ENCODE measurements at places on chromosomes 4 and X.

- peak; percentile 4 for DNase-seq
Observed at GRCh38 chrX:104370089-104370488, 115.4 kb upstream of the ESX1 start.

DNA sequence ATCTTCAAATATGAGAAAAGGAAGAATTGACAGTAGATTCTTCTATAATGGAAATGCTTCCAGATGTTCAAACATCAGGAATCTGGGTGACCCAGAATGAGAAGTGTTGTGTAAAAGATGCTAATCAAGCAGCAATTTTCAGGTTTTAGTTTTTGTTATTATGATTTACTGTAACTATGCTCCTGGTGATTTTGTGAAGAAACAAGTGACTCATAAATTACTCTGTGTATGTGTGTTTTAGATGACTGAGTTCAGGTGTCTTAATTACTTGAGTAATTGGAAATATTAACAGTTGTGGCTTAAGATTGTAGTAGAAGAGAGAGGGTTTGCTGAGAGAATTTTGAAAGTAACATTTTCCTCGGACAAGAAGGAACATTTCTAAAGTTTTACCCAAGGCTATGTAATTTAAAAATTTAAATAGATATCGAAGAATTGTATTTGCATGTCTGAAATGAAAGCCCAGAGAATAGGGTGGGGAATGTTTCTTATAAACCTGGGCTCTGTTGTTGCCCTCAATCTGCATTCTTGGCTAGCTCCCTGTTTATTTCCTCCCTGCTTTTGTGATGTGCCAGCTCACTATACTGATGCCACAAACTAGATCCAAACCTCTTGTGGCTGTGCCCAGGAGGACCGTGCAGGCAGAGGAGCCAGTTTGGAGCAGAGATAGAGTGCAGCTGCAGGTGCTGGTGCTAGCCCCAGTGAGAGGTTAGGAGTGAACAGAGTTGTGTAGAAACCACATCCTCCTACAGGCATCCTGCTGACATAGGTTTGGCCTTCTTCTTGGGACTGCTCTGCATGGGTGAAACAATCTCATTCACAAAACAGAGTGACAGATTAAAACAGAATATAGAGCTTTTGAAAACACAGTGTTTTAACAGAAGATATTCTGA, 25.4 kb upstream of the TNIP3 start:
- no peak for DNase-seq

DNA sequence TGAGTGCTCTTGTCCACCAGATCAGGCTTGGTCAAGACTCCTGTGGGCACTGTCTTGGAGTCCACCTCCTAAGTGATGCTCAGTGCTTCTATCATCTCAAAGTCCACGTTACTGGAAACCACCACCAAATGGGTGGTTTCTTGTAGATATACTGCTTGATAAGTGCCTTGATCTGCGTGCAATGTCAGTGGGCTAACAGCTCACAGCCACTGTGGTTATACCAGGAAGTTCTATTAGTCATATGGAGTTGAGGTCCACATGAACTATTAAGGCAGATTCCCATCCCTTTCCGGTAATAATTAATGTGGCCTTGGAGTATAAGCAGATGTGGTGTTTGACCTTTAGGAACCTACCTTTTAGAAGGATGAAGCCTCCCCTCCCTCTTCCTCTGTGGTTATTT, 161.9 kb downstream of the ZNF518B start:
- DNase-seq, result peak; percentile 39

GRCh38 chr4:122552898-122553297, 68.0 kb downstream of the IL21 start:
- DNase-seq, result no peak

DNA sequence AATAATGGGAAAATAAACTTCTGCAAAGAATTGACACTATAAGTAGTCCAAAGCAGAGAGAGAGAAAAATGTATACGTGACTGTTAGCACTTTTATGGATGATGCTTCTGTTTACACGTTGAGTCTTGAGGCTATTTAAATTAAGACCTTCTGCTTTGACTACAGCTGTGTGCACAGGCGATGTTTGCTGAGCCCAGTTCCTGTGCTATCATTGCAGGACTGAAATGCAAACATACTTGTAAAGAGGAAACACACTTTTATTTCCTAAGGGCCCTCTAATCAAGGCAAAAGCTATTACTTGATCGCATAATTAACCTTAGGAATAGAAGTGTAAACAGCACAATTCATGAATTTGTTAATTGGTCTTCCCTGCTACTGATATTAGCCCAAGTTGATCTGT, 226.9 kb downstream of the FBXW7 start:
- DNase-seq, result no peak

DNA sequence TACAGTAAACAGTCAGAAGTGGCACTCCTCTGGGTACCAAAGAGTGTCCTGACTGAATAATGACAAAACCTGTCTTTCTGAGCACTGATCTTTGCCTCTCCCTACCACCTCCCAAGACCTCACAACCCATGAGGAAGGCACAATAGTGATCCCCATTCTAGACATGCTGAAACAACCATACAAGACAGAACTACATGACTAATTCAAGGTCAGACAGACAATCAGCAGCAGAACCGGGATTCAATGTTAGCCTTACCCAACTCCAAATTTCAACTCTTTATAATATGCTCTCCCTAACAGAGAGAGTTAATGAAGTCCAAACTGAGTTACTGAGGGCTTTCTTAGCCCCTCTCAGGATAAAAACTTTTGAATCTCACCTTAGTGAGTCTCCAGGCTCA, 71.0 kb downstream of the IRF2 start:
- DNase-seq, result no peak

GRCh38 chr4:180757927-180758326, 1485.3 kb upstream of the TENM3 start:
- DNase-seq, result no peak

- no peak for DNase-seq
Observed at GRCh38 chr4:1234309-1234695, 14.6 kb downstream of the CTBP1 start.

Measured in OCI-M1 (cell line).